A549 treated with DMSO at 1 μM for 4 hours (cell line): ENCODE measurements at places on chromosomes 6 and 20. TPM values are rescaled to one million over a fixed set of nuclear protein-coding genes. Genes with fewer than 3 reads are reported as not detected.

Gene GJA10
- not detected in 5 replicates for total RNA-seq

Gene VSX1
- 0.43 to 1.2 TPM (median 1.0 TPM) in 5 replicates for total RNA-seq

Gene GNMT
- total RNA-seq: 0.09 to 0.19 TPM (median 0.14 TPM) in 4 of 5 replicates, not detected in the other

Gene PAK5
- total RNA-seq: 0.02 TPM in 1 of 5 replicates, not detected in the others

Gene CPNE5
- 0.06 to 0.15 TPM (median 0.11 TPM) in 5 replicates for total RNA-seq

Gene TCF15
- total RNA-seq: not detected in 5 replicates

Gene GLP1R
- total RNA-seq: not detected in 5 replicates

Gene DNAH8
- not detected in 5 replicates for total RNA-seq

Gene HLA-DMB
- total RNA-seq: 1.2 to 2.3 TPM (median 1.7 TPM) in 5 replicates

Gene SOX18
- 1.1 to 2.3 TPM (median 1.7 TPM) in 5 replicates for total RNA-seq

Gene ADGRB3
- total RNA-seq: not detected in 5 replicates

Gene SLC9A8
- total RNA-seq: 8.4 to 9.7 TPM (median 8.9 TPM) in 5 replicates

Gene WFDC5
- not detected in 5 replicates for total RNA-seq

Gene GGTLC1
- not detected in 5 replicates for total RNA-seq

Gene PHACTR1
- total RNA-seq: 0.05 TPM in 1 of 5 replicates, not detected in the others

Gene PPP2R5D
- 25.2 to 30.8 TPM (median 27.0 TPM) in 5 replicates for total RNA-seq

Gene ARG1
- not detected in 5 replicates for total RNA-seq

Gene CPXM1
- not detected in 5 replicates for total RNA-seq

Gene CTSZ
- total RNA-seq: 155 to 184 TPM (median 173 TPM) in 5 replicates
